ENCODE measurements at places on chromosomes 4 and X.

- DNase-seq, result peak; percentile 89
Measured at GRCh38 chr4:107600436-107600835, 119.6 kb downstream of the PAPSS1 start.

- DNase-seq, result no peak
Measured at GRCh38 chr4:3522651-3523050, 9.6 kb downstream of the LRPAP1 start.

GRCh38 chr4:95284655-95285054 is 264.1 kb downstream of the UNC5C start:
- no peak for DNase-seq

DNA sequence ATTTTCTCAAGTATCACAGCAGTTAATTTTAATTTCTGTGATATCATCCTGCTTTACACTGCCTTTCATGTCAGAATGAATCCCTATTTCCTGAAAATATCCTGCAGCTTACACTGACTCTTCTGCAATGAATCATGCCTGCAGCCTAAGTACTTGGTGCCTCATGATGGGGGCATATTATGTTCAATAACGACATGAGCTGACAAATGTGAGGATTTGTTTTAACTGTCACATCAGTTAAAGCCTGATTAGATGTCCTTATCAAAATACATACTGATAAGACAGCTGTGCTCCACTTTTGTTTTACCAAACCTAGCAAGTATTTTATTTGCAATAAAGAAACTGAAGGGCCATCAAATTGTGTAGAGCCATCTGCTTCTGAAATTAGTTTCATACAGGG is 359.9 kb upstream of the AGA start:
- DNase-seq, result no peak

DNA sequence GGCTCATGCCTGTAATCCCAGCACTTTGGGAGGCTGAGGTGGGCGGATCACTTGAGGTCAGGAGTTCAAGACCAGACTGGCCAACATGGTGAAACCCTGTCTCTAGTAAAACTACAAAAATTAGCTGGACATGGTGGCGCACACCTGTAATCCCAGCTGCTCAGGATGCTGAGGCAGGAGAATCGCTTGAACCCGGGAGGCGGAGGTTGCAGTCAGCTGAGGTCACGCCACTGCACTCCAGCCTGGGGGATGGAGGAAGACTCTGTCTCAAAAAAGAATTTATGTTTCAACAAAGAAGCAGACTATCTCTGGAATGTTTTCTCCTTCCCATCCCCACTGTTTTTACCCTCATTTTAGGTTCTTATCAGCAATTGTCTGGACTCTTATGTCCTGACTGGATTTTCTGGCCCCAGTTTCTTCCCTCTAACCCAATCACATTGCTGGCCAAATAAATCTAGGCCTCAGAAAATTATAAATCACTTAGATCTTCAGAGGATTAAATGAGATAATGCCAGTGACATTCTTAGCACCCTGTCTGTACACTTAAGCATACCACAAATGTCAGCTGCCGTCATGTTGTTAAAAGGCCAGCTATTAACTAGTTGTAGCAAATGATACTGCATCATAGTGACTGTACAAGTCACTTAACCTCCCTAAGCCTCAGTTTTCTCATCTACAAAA is 44.9 kb upstream of the PRSS48 start:
- peak; percentile 45 for DNase-seq

GRCh38 chr4:28548136-28548535 is 1687.5 kb downstream of the STIM2 start:
- no peak for DNase-seq

GRCh38 chrX:16754019-16754418 is 32.2 kb upstream of the TXLNG start:
- DNase-seq, result no peak

DNA sequence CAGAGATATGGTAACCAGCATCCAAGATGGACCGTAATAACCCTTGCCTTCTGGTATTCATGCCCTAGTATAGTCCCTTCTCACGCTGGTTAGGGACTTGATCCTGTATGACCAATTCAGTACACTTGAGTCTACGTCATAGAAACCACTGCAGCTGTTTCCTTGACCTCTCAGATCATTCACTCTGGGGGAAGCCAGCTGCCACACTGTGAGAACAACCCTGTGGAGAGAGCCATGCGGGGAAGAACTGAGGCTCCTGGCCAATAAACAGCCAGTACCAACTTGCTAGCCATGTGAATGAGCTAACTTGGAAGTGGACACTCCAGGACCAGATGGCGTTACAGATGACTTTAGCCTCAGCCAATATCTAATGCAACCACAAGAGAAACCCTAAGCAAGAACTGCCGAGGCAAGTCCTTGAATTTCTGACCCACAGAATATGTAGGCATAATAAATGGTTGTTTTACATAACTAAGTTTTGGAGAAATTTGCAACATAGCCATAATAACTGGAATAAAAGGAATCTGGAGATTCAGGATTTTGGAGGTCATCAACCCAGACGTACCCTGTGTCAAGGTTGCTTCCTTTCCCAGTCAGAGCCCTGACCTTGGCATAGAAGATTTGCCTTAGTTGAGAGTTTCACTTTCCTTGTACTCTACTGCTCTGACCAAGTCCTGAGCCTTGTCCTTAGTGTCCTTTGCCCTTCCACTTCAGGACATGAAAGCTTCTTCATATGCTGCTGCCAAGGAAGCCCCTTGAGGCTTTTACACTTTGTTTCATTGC is 87.3 kb upstream of the ZNF81 start:
- DNase-seq, result no peak

GRCh38 chr4:85416094-85416493 is 58.9 kb upstream of the ARHGAP24 start:
- DNase-seq, result no peak

DNA sequence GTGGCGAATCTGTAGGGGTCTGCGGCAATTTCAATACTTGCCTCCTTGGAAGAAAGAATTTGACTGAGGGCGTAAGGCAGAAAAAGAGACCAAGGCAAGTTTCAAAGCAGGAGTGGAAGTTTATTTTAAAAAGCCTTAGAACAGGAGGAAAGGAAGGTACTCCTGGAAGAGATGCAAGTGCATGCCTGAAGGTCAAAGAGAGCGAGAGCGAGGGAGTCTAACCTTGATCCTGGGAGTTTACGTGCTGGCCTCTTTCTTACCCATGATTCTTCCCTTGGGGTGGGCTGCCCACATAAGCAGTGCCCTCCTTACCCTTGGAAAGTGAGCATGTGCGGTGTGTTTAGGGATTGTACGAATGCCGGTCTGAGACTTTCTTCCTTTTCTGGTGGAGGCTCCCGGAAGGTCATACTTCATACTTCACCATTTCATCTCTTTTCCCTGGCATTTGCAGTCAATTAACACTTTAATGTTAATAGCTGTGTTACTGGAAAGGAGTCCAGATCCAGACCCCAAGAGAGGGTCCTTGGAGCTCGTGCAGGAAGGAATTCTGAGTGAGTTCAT is 40.0 kb downstream of the ARSD start:
- no peak for DNase-seq

GRCh38 chrX:103211012-103211715 is 3.7 kb upstream of the BEX4 start:
- peak; percentile 46 for DNase-seq

- DNase-seq, result no peak
Measured at GRCh38 chr4:108119199-108119800, 49.4 kb downstream of the LEF1 start.

GRCh38 chr4:77104791-77105540 is 29.2 kb upstream of the CCNI start:
- peak; percentile 20 for DNase-seq

- no peak for DNase-seq
Measured at GRCh38 chr4:3418029-3418762, 23.6 kb upstream of the HGFAC start.

DNA sequence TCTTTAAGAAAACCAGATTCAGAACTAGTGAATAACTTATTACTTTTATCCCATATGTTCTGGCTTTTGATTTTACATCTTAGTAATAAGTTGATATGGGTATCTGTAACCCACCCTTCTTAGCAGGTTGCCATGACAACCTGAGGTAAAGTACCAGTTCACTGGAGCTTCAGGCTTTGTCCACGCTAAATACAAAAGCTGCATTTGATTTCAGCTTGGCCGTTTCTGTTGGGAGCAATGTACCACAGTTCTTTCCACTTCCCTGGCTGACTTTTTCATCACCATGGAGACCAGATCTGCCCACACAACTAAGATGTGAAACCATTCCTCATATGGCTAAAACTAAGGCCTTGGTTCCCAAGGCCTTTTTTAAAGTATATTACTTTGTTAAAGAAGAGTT is 26.1 kb downstream of the KLHL34 start:
- peak; percentile 1 for DNase-seq

- no peak for DNase-seq
Measured at GRCh38 chrX:72274526-72274925, 2.5 kb downstream of the RPS4X start.

- DNase-seq, result no peak
Measured at GRCh38 chrX:41837270-41837944, 85.9 kb downstream of the CASK start.

GRCh38 chr4:11106190-11106589 is 322.5 kb downstream of the HS3ST1 start:
- peak; percentile 35 for DNase-seq

GRCh38 chr4:73197220-73197619 is 61.4 kb downstream of the ANKRD17 start:
- DNase-seq, result no peak

GRCh38 chr4:104930298-104930697 is 216.4 kb upstream of the TET2 start:
- DNase-seq, result no peak

GRCh38 chrX:150566734-150567182 is 1.7 kb upstream of the MTM1 start:
- no peak for DNase-seq

GRCh38 chrX:20267607-20267930 is 860 bp upstream of the RPS6KA3 start:
- no peak for DNase-seq

- DNase-seq, result peak; percentile 67
Measured at GRCh38 chrX:45422216-45422925, 221.7 kb upstream of the DIPK2B start.

DNA sequence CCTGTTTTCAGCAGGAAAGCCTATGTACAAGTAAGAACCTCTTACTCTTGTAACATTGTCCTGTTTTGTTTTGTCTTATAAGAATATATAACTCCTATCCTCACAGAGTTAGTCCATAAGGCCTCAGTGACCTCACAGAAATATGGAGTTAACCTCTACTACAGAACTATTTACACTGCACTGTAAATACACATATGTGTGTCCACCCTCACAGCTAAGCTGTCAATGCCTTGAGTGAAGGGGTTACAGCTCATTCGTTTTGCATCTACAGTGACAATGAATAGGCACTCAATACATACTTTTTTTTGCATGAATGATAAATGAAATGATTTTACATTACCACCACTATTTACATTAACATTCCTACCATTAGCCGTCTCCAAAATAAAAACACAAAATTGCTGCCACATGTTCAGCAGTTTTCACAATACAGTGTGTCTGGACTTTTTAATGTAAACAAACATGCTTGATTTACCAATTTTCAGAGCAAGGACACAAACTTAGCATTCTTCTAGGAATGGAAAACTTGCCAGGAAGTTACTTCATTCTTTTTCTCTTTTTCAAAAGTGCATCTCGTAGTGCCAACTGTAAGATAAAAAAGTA is 9.5 kb upstream of the NAAA start:
- no peak for DNase-seq

- peak; percentile 41 for DNase-seq
Measured at GRCh38 chr4:67130411-67130810, 414.9 kb downstream of the CENPC start.

- peak; percentile 13 for DNase-seq
Measured at GRCh38 chr4:111198446-111198845, 575.6 kb upstream of the PITX2 start.

GRCh38 chr4:101938836-101939235 is 148.3 kb downstream of the BANK1 start:
- DNase-seq, result no peak

DNA sequence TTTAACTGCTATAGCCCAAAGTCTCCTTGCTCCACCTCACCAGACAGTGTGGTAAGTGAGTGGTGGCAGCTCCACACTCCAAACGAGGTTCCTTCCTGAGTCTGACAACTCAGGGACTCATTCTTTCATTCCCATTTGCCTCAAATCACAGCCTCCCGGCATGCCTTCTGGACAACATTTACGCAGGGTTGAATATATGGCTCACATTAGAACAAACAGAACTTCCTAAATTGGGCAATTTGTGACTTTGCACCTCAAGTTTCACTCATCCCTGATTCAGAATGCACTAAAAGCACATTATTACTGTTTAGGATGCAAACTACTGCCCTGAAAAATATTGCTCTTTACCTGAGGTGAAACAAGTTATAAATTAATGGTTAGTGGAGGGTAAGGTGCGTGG is 224.6 kb upstream of the PPARGC1A start:
- no peak for DNase-seq

GRCh38 chr4:1693131-1693896 is 9.2 kb upstream of the FAM53A start:
- DNase-seq, result peak; percentile 67

- no peak for DNase-seq
Measured at GRCh38 chr4:169098054-169098497, 88.0 kb upstream of the CBR4 start.

- DNase-seq, result no peak
Measured at GRCh38 chr4:109183931-109184490, 118.4 kb downstream of the COL25A1 start.

- peak; percentile 53 for DNase-seq
Measured at GRCh38 chr4:159655547-159655946, 552.7 kb downstream of the RAPGEF2 start.

DNA sequence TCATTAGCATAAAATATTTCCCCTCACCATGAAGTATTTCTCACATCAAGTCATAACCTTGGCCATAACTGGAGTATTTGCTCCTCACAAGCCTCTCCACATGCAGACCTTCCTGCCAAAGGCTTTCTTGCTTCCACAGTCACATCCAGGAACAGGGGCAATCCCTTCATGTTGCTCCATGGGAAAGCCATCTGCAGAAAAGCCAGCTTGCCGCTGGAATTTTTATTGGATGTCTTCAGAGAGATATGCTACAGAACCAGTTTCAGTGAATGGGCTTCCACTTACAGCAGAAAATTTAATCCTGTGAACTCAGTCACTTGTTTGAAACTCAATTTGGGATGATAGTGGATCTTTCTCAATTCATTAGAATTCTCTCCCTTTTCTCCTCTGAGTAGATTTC is 3.2 kb upstream of the CDKN2AIP start:
- no peak for DNase-seq

- peak; percentile 21 for DNase-seq
Measured at GRCh38 chr4:38995660-38996005, 36.6 kb downstream of the TMEM156 start.

DNA sequence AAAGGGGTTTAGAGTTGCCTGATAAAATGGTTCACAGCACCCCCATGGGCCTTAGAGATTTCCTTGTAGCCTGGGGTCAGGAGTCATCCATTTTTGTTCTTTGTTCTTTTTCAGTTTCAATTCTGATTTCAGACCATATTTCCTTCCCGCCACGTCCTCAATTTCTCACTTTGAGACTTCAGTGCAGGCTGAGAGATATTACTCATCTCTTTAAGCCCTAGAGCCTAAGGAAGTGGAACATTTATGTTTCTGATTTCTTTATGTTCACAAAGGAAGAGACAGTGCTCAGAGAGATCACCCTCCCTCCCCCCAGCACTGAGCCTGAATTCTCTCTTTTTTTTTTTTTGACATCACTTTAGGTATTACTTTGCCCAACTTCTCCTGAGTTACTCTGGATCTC is 56.3 kb downstream of the MSN start:
- peak; percentile 50 for DNase-seq

Measured in fibroblast of skin of back (primary cell).